Substantia nigra (tissue), 51 donors: ENCODE measurements at places on chromosomes 5 and 9.

GRCh38 chr9:69985971-69986370 lies 57.7 kb upstream of the MAMDC2 start:
- no peak for DNase-seq

DNA sequence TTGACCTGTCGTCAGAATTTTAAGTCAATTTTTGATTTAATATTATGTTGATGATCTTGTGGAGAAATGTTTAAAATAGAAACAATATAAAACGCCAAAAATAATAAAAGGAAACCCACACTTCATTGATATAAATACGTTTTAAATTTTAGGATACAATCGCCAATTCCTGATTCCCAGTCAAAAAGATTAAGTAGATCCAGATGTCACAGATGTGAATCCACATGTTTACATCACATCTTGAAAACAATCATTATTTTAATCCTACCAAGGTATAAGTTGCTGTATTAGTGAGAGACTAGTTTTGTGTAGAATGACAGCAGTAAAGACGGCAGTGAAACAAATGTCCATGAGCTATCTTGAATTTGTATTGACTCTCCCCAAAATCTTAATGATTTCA lies 4.9 kb downstream of the TAS2R1 start:
- DNase-seq, result no peak

- no peak for DNase-seq
These were observed 2384.6 kb upstream of the WWC1 start for GRCh38 chr5:165906871-165907270.

- DNase-seq, result no peak
These were observed 258.6 kb downstream of the FANCC start for GRCh38 chr9:95058795-95059386.

DNA sequence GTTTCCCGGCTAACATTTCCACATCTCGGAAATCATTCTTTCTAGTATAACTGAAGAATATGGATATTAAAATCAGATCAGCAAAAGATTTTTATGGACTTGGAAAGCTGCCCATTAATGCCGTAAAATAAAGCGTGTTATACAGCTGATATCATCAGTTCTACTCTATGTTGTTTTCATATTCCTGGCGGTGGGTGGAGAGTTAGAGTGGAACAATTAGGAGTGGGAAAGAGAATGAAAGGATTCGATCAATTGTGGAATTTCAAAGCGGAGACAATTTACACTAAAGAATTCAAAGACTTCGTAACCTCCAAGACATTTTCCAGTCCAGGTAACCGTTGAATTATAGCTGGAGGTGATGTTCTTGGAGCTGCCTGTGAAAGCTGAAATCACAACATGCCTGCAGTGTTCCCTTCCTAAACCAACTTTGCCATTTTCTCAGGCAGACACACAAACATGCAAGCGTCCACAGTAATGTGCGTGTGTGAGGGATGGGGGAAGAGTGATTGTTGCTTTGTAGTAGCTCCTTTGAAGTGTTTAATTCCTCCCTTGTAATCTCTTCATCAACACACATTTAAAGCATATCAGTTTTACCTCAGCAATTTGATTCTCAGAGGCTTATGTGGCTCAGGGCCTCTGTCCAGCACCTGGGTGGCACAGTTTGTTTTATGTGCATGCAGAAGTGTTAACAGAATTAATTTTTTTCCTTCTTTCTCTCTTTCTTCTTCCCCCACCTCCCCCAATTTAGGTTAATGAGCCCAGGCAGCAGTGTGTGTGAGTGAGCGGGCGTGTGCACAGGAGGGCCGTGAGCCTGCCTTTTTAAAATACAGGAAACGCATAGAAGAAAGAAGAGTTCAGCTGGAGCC lies 544.1 kb downstream of the RAB3C start:
- DNase-seq, result no peak

- DNase-seq, result no peak
These were observed 287.9 kb downstream of the SEC61B start for GRCh38 chr9:99509900-99510535.

- DNase-seq, result no peak
These were observed 157.8 kb upstream of the TNC start for GRCh38 chr9:115275753-115276152.

- DNase-seq, result no peak
These were observed 355.4 kb upstream of the WWC1 start for GRCh38 chr5:167936022-167936421.
